Activated CD4-positive, alpha-beta T cell treated with anti-CD3 and anti-CD28 coated beads for 1 hour (primary cell): ENCODE measurements at places on chromosomes 16 and 17.

GRCh38 chr16:9098377-9099090 lies 7.1 kb downstream of the HAPSTR1 start:
- no peak for DNase-seq

- DNase-seq: no peak
Measured at GRCh38 chr16:72561-73548, at the start of gene RHBDF1. Gene RHBDF1 (minus strand): TSS chr16:72631. CDS start chr16:65015, 7,616 bp downstream.

- no peak for DNase-seq
Measured at GRCh38 chr16:1335996-1336395, 2.6 kb downstream of the BAIAP3 start.

DNA sequence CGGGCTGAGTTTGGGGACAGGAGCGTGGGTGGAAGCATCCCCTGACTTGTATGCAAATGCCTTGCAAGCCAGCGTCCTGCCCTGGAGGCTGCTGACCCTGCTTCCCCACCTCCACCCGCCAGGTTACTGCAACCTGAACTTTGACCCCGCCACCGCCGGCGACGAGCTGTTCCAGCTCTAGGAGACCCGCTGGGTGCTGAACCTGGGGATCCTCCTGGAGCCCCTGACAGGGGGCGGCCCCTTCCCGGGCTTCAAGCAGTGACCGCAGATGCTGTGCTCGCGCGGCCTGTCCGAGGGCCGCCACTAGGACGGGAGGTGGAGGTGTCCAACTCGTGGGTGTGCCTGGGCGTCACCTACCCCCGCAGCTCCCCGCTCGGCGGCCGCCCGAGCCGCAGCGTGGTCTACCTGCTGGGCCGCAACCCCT lies 10.7 kb upstream of the SLC16A5 start:
- no peak for DNase-seq

GRCh38 chr16:19474617-19475016 lies 47.3 kb downstream of the GDE1 start:
- no peak for DNase-seq

- DNase-seq: no peak
Measured at GRCh38 chr17:43644081-43644480, 17.6 kb downstream of the MEOX1 start.

DNA sequence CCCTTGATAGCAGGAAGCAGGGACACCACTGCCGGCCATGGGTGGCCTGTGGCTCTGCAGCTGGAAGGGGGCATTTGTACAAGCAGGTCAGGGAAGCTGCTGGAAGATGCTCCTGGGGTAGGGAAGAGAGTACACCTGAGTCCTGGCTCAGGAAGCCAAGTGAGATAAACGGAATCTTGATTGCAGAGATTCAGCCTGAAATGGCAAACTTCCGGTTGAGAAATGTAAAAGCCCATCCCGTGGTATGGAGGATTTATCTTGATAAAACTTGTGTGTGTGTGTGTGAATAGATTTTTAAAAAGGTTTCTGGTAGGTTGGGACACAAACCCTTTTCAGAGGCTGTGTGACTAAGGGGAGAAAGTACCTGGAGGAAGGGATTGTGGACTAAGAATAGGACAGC lies 29.6 kb downstream of the C17orf100 start:
- no peak for DNase-seq

DNA sequence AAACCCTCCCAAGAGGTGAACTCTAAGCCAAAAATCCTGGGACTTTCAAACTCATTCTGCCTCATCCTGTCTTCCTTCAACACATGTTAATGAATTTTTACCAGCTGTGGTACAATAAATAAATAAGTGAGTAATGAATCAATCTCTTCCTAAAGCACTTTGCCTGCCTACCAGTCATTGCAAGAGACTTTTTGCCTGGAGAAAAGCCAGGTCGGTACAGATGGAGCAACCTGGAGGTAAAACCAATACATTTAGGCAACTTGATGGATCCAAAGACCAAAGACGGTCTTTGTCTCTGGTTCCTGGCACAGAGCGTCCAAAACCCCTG lies 324.2 kb downstream of the PMP22 start:
- no peak for DNase-seq

DNA sequence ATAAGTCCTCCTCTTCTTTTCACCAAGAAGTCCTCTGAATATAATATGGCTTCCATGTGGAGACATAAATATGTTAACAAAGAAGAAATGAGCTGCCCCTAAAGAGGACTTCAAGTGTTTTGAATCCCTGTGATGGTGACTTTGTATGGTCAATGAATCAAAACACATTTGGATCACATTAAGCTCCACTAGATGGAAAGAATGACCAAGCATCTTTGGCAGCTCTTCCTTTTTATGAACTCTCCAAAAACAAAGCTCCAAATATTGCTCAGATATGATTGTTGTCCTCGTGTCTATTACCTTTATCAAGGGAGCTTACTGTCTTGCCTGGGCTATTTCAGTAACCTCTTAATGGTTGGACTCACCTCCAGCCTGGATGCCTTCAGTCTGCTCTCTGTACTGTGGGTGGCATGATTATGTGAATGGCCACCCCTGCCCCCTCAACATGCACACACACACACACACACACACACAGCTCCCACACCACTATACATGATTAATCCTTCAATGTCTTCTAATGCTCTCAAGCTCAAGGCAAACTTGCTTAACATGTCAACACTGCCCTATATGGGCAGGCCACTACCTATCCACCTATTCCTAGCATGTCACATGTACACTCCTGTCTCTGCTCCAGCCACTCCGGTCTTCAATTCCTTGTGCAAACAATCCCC lies 346.6 kb upstream of the SALL1 start:
- DNase-seq: no peak

GRCh38 chr16:83939266-83939855 lies 13.7 kb upstream of the OSGIN1 start:
- no peak for DNase-seq

- no peak for DNase-seq
Measured at GRCh38 chr17:76102944-76103273, 678 bp downstream of the EXOC7 start.

DNA sequence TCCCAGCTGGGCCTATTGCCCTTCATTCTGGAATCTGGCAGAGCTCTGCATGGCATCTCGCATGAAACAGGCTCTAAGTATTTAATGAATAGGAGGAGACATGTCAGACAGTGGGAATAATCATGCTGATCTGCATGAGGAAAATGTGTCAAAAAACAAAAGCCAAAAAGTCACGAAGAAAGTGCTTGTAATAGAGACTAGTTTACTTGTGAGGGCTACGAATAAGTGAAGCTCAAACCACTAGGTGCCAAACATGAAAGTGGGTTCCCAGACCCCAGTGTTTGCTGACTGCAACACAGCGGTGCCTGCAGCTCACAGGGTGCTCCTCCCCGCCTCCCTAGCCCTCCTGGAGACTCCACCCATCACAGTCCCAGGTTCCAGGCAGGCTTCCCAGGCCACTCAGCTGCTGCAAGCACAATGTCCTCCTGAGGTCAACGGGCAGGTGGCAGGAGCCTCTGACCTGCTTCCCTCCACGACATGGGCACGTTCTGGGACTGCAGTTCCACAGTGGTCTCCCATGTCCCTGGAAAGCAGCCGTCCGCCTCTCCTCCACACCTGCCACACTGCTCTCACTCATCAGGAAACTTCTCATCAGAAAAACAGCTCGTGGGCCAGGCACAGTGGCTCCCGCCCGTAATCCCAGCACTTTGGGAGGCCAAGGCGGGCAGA lies 96.5 kb downstream of the ANKRD11 start:
- no peak for DNase-seq

DNA sequence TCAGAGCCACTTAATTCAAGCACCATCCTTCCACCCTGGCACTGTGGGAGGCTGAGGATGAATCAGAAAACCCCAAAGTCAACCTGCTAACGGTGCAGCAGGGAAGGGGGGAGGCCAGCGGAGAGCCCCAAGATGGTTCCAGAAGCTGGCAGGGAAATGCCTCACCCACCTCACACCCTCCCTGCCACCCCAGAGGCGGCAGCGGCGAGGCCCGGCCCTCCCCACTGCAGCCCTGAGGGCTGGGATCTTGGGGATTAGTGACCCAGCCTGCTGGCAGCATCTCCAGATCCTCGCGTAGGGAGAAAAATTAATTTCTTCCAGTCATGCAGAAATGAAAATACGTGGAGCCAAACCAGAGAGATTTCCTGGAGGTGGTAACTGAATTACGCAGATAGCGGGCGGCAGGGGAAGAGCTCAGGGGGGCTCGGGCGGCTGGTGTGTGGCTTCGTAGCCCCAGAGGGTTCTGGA lies 38.2 kb downstream of the CBFA2T3 start:
- no peak for DNase-seq

DNA sequence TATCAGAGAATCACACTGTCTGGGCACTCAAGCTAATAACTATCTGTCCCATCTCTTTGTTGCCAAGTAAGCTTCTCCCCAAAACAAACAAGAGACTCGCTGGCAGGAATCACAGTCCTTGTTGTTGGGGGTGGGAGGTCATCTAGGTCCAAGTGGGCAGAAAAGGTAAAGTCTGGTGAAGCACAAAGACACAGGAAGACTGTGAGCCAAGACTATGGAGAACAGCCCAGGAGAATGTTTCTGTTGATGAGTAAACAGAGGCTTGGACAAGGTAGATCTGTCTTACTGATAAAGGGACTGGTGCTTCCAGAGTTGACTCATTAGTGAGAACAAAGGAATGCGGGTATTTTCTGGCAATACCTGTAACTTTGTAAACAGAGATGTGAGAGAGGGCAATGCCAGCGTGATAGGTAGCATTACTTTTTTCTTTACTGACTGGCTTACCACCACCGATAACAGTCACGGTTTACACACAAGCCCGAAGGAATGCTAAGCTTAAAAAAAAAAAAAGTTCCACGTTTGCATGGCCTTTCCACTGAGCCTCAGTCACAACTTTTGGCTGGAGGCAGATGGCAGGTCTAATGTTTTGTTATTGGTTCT lies 11.5 kb upstream of the MMD start:
- DNase-seq: no peak

DNA sequence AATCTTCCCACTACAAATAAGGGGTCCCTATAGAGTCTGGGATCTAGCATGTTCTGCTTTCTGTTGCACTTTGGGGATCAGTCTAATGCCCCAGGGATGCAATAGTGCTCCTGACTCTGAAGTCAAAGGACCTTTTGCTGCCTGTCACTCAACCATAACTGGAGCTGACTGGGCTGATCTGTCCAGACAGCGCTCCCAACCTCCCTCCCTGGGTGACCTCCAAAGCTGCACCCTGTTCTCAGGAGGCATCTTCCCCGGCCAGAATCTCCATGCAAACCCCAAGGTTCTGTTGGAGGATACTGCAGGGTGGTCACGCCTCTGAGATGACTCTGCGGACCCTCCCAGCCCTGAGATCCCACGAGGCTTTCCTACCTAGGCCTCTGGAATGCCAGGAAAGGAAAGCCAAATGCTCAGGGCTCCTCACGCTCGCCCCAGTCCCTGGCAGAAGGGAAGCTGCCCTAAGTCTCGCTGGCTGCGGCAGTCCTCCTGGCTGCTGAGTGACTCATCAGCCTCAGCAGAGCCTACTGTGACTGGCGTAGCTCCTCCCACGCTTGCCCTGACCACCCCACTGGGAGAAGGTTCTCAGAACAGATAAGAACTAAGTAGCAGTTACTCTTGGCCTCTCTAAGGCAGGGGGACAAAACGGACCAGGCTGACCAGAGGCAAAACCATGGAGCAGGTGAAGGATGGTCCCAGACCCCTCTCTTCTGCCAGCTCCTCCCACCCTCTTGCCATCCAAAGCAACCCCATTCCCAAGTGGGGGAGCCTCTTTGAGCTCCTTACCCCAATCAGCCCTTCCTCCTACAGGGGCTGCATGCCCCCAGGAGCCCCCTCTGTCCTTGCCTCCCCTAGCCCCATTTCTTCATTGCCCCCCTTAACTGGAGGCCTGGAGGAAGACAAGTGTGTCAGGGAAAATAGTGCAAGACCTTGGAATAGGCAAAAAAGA lies 124.1 kb upstream of the TNRC6C start:
- peak; percentile 35 for DNase-seq

DNA sequence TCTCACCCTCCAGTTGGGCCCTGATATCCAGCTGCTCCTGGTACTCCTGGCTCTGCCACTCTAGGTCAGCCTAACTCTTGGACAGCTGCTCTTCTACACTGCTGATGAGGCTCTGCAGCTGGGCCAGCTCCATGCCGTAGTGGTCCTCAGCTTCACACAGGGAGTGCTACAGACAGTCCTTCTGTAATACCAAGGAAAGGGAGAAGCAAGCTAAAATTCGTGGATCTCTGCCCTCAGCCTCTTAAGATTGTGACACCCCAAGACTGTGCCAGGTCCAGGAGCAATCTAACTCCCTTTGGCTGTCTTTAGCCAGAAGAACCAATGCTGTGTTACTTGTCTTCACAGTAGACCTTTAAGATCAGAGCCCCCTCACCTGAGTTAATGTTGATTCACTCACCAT lies 7.7 kb upstream of the KRT38 start:
- no peak for DNase-seq

GRCh38 chr17:39167476-39167875 lies 1.5 kb upstream of the ARL5C start:
- DNase-seq: no peak

GRCh38 chr16:58639836-58640235 lies 10.2 kb upstream of the CNOT1 start:
- no peak for DNase-seq

DNA sequence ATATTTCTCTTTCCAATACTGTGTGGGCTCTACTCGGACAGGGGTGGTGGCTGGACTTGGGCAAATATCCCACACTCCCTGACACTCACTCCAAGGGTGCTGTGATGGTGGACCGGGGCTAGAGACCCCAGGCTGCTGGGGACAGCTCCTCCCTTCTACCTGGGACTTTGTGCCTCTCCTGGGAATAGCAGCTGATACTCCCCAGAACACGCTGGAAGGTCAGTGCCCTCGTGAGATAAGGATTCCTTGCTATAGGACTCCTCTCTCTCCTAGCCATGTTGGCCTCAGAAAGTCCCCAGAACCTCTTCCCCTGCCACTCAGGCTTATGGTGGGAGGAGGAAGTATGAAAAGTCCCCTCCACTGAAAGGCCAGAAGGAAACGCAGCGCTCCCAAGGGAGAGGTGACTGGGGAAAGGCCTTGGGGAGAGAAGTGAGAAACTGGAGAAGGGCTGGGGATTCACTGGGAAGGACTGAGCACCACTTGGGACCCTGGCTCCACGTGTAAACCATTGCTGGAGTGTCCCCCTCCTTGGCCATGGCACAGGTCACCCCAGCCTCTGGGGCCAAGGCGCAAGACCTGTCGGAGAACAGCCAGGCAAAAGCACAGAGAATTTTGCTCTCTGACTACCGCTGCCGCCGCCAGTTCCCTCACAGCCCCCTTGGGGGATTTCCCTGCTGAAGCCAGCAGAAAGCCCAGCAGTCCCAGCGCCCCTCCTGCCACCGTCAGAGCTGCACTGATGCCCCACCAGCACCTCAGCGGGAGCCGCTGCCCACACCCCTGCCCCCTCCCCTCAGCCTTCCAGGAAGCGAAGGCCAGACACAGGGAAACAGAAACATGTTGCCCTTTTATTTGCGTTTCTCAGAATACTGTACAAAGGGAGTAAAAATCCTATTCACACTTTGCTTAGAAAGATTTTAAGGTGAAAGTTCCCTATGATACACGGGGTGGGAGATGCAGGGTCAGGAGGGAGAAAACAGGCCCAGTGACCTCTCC lies 2.1 kb upstream of the GSDMB start:
- DNase-seq: peak; percentile 15
